Fibroblast of villous mesenchyme (primary cell): ENCODE measurements at places on chromosomes 7 and 10. TPM values are rescaled to one million over a fixed set of nuclear protein-coding genes. Genes with fewer than 3 reads are reported as not detected.

- DNase-seq: no peak
Observed at GRCh38 chr10:114635101-114635500, 23.0 kb downstream of the ABLIM1 start.

- no peak for DNase-seq
Observed at GRCh38 chr7:148177972-148178371, 412.6 kb upstream of the C7orf33 start.

DNA sequence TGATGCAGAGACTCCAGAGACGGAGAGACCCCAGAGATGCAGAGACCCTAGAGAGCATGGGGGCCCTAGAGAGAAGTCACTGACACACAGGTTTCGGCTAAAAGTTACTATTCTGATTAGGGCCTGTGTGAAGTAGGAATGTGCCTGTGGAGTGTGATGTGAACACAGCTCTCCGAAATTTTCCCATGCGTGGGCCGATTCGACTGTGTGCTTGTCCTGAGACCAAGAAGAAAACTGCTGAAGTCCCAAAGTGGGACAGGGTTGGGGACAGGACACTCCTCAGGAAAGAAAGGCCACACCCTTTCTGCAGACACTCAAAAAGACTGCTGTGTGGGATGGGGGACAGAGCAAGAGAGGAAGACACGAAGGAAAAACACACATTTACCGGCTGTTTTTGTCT is 533.5 kb downstream of the PTPRN2 start:
- DNase-seq: no peak

GRCh38 chr7:112982441-112983063 is 104.1 kb downstream of the GPR85 start:
- no peak for DNase-seq

Gene CPEB3
- 0.43 and 0.64 TPM in 2 replicates for total RNA-seq

- DNase-seq: peak; percentile 97
Observed at GRCh38 chr7:47609803-47610452, 28.0 kb upstream of the TNS3 start.

DNA sequence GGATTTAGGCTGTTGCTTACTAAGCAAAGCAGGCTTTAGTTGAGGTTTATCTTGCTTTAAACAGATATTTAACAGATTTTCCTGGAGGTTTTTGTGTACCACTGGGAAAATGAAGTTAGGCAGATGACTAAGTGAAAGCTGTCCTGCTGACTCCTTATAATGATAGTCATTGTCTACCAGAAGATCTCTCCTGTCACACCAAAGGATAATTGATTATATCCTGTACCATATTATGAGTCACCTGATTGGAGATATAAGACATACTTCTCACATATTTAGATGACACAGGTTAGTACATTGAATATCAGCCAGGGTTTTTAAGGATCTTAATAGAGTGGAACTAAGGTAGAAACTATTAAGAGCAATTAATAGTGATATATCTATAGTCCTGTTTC is 68.4 kb downstream of the PTEN start:
- DNase-seq: no peak

GRCh38 chr10:127064474-127064873 is 131.9 kb downstream of the INSYN2A start:
- no peak for DNase-seq

GRCh38 chr10:16853201-16853600 is 36.0 kb upstream of the RSU1 start:
- peak; percentile 58 for DNase-seq

DNA sequence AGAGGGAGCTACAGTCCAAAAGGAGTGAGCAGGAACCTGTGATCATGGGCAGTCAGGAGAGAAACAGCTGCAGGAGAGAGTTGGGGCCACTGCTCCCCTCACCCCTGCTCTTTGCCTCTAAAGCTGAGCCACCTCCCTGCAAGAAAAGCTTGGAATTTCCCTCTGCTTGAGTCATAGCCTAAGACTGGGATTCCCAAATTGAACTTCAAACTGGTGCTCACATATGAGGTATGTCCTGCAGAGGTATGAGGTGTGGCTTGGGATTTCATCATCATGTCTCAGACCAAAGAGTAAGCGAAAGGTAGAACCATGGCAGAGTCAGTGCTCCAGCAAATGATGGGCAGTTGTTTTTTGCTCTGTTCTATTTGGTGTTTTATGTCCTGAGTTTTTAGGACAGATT is 237.1 kb upstream of the NRP1 start:
- no peak for DNase-seq

DNA sequence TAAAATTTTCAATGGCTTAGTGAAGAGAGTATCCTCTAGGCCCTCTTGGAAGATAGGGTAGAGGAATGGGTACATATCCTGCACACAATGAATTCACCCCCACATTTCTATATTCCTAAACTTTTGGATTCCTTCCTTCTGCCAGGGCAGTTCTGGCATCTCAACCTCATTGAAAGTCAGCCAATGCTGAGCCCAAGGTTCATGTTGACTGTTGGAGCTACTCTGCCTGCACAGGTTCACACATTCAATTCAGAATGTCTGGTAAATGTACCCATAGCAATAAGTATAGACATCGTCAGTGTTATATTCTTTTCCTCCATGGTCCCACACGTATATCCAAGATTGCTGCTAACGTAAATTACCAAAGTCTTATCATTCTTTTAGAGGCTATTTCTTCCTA is 48.9 kb upstream of the STARD3NL start:
- no peak for DNase-seq

Gene FAM241B
- total RNA-seq: not detected in 2 replicates

Gene PAXIP1
- total RNA-seq: 9.3 and 10.4 TPM in 2 replicates

Gene SPDYE5
- total RNA-seq: not detected in 2 replicates

GRCh38 chr10:111087331-111087756 is 10.5 kb downstream of the ADRA2A start:
- DNase-seq: no peak

GRCh38 chr10:121683366-121683765 is 85.1 kb upstream of the FGFR2 start:
- no peak for DNase-seq

DNA sequence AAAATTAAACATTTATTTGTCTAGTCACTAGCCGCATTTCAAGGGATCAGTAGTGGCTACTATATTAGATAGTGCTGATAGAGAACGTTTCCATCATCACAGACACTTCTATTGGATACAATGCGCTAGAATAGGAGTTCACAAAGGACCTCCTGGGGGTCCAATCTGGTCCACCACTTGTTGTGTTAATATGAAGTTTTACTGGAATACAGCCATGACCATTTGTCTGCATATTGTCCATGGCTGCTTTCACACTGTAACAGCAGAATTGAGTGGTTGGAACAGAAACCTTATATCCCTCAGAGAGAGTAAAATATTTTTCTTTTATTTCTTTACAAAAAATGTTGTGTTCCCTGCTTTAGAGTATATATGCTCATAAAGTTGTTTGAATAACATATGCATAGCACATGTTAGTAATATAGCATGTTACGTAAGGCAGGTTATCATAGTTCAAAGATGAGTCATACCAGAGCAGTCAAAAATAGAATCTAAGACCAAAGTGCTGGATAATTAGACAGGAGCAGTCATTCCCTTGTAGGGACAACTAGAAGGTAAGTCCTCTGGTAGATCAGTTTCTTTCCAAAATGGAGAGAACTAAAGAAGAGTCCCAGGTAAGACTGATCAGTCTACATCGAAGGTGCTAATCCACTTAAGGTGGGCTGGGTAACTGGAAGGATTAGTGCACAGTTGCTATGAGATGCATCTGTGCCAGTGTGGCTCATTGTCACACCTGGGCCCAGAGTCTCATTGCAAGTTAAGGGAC is 14.9 kb downstream of the BZW2 start:
- peak; percentile 86 for DNase-seq

- DNase-seq: peak; percentile 79
Observed at GRCh38 chr10:114822444-114823076, 980 bp downstream of the FHIP2A start.

DNA sequence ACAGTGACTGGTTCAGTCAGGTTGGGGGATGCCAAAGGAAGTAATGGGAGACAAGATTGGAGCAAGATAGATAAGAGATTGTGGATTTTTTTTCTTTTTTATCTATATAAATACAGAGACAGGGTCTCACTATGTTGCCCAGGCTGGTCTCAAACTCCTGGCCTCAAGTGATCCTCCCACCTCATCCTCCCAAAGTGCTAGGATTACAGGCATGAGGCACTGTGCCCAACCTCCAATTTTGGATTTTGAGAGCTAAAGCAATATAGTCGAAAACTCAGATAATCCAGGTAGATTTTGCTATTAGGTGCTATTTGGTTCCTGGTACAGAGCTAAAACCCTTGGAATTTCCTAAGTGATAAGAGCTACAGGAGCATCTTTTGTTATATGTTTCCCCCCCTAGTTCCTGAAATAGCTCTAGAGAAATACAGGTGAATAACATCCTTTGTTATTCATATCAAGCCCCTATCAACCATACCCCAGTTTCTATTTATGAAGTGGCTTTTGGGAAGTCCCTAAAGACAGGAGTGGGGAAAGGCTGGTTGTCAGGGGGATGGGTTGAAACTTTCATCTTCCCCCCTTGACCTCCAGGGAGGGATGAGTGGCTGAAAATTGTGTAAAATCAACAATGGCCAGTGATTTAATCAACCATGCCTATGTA is 151.2 kb downstream of the CFTR start:
- DNase-seq: no peak

DNA sequence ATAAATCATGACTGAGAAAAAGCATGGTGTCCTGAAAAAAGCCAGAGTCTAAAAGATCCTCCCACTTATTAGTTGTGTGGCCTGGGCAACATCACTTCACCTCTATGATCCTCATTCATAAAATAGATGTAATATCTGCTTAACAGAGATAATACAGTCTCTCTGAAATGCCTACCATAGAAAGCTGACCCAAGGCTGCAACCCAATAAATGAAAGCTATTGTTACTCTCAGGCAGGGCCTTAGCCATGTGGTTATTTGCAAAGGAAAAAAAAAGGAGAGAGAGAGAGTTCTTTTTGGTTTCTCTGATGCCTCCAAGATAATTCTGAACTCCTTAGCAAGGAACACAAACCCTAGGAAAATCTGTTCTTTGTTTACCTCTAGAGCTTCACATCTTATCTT is 7.9 kb downstream of the FAM13C start:
- DNase-seq: no peak

GRCh38 chr7:132023466-132023865 is 467.0 kb upstream of the PODXL start:
- no peak for DNase-seq

DNA sequence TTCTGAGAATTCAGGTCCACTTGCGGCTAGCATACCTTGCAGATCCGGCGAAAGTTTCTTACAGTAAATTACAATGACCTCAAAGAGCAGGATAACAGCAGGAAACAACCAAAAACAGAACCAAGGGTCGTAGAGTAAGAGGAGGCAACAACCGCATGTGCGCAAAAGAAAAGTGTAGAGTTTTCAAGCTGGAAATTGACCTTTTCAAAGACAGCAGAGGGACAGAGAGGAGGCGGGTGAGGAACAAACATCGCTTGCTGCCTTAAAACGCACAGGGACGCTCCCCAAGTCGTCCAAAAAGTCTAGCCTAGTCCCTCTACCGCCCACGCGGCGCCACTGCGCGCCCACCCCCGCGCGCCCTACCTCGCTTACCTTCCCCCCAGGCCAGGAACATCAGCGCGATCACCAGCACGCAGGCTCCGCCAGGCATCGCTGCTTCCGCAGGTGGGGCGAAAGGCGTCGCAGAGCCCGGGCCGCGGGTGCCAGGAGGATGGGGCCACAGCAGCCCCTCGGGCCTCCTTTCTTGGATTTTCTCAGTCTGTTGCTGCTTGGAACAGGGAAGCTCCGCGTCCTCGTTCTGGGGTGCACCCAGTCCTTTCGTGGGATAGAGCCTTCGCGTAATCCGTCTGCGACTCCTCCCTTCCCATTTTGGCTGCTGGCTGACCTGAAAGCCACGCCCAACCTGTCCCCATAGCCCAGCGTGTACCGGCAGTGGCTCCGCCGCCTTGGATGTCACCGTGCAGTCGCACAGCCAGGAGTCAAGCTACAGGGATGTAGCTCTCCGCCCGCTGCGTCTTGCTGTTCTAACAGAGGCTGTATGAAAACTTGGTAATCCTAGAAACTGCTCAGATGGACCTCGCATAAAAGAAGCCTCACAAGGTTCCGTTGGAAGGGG is at the start of gene VWDE:
TSS of gene VWDE (minus strand) at position 579 of the 895 bp plus-strand sequence. CDS start at position 430, 149 bp downstream.
- DNase-seq: peak; percentile 5

- no peak for DNase-seq
Observed at GRCh38 chr10:110151467-110151866, 55.9 kb upstream of the MXI1 start.

DNA sequence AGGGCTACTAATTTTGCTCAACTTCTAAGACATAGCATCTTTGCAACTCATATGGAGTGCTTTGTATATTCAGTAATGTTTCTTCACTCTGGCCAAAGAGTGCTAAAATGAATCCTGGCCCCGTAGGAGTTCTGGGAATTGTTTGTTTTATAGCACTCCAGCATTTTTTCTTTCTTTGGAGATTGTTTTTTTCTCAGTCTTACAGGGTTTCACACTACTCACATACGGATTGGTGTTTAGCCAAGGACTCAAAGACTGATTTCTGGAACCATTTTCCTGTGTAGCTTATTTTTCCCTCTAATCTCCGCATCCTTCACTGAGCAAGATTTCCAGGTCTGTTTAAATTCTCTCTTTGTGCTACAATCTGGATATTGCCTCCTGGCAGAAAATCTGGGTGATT is 6.4 kb downstream of the TAS2R41 start:
- peak; percentile 72 for DNase-seq

Gene CABCOCO1
- total RNA-seq: 0.43 and 3.2 TPM in 2 replicates

- DNase-seq: no peak
Observed at GRCh38 chr7:150311711-150312110, 11.4 kb upstream of the LRRC61 start.

GRCh38 chr10:129193148-129193547 is 273.9 kb upstream of the MGMT start:
- DNase-seq: no peak

GRCh38 chr7:139923090-139923489 is 94.0 kb downstream of the TBXAS1 start:
- no peak for DNase-seq

- no peak for DNase-seq
Observed at GRCh38 chr7:130207033-130207432, 627 bp upstream of the SSMEM1 start.

GRCh38 chr10:26385443-26385842 is 52.7 kb upstream of the APBB1IP start:
- DNase-seq: no peak
